Activated T-helper 1 cell treated with Interleukin-2 at 50 U/mL for 16 hours (primary cell): ENCODE measurements at places on chromosomes 2 and 18.

GRCh38 chr2:128738446-128739110 is 419.9 kb upstream of the HS6ST1 start:
- no peak for DNase-seq

DNA sequence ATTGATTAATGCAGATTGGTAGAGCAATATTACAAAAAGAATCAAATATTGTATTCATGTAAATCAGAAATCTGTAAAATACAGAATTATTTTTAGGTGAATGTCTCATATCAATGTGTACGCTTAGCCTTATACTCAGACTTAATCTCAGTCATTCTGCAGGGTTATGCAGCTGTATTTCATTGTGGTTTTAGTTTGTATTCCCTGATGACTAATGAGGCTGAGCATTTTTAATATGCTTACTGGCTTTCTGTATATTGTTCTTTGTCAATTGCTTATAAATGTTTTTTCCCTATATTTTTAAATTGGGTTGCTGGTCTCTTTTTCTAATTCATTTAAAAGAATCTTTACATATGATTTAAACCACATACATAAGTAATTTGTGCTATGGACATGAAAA is 50.1 kb downstream of the CDH19 start:
- DNase-seq: no peak

DNA sequence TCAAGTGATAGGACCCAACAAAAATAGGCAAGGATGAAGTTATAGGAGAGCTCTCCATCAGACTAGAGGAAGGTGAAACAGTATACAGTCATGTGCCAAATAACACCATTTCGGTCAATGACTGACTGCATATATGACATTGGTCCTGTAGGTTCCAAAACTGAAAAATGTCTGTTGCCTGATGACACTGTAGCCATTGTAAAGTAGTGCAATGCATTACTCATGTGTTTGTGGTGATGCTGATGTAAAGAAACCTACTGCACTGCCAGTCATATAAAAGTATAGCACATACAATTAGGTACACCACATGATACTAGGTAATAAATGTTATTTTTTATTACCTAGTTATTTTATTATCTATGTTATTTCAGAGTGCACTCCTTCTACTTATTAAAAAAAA is 147.9 kb downstream of the GREB1L start:
- no peak for DNase-seq

DNA sequence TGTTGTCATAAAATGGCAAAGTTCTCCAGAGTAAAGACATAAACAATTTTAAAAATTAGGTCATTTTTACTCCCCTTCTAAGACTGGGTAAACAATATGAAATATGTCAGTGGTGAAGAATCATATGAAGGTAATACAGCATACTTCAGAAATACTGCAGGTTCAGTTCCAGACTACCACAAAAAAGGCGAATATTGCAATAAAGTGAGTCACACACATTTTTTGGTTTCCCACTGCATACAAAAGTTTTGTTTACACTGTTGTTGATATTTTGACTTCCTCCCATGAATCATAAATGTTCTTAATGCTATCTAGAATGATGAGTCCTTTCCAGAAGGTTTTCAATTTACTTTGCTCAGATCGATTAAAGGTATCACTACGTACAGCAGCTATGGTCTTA is 73.5 kb downstream of the SMC6 start:
- no peak for DNase-seq

- no peak for DNase-seq
These were observed 1.1 kb upstream of the NYAP2 start for GRCh38 chr2:225398372-225398771.

DNA sequence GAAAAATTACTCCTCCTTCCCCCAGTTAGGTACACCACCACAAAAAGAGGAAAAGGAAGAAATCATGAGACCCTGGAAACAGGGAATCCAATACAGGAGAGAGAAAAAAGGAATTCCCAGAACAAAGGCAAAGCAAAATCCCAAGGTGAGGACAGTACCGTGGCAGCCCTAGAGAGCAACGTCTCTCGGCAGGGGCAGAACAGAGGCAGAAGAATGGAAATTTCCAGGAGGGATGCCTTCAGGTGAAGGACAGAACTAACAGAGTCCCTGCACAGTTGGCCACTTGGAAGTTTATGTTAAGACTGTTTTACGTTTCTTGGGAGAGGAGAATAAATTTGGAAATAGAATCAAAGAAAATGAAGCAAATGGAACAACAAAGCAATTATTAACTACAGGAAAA is 27.7 kb downstream of the GRB14 start:
- DNase-seq: no peak

- no peak for DNase-seq
These were observed 279.0 kb upstream of the STON1 start for GRCh38 chr2:48250943-48251342.
